ENCODE measurements at places on chromosomes 5 and 9.

DNA sequence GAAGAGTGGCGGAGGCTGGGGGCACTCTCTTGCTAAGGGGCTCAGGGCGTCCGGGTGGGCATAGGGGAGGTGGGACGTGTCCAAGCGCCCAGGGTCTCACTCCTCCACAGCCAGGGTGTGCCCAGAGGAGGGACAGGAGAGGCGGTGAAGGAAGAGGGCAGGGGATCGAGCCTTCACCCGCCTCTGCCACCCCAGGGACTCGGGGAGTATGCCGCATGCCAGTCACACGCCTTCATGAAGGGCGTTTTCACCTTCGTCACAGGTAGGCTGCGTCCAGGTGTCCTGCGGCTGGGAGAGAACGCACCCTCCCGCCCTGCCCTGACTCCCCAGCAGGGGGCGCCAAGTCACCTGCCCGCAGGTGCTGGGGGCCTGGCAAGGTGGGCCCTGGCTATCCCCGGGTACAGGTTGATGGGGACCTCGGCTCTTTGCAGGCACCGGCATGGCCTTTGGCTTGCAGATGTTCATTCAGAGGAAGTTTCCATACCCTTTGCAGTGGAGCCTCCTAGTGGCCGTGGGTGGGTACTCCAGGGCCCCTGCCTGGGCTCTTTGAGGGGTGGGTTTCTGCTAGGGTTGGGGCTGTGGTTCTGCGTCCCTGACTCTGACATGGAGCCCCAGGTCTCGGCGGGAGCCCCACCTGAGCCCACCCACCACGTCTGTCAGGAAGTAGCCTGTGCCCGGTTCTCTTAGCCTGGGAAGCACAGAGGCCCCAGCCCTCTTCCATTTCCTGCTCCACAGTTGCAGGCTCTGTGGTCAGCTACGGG is 552 bp downstream of the TMEM141 start:
- peak; percentile 32 for DNase-seq

GRCh38 chr9:76588316-76588715 is 129.3 kb downstream of the GCNT1 start:
- no peak for DNase-seq

- DNase-seq: no peak
These were observed 25.9 kb downstream of the CSF1R start for GRCh38 chr5:150060471-150060870.

DNA sequence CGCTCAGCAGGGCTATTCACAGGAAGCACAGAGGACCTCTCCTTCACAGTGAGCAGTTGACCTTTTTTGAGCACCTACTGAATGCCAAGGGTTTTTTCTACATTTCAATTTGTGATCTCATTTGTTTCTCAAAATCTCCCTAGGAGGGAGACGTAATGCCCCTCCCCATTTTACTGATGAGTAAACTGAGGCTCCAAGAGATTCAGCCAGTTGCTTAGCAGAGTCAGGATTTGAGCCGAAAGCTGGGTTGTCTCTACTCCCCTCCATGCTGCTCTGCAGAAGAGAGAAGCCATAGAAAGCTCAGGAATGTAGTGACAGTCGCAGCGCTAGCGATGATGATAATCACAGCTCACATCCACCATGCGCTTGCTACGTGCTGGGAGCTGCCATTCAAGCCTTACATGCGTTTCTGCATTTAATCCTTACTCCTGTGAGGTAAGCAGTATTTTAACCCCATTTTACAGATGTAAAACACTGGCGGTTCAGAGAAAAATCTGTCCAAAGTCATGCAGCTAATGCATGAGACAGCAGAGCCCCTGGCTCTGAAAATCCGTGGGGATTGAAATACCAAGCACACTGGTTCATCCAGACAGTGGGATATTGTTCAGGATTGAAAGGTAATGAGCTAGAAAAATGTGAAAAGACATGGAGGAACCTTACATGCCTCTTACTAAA is 33.8 kb downstream of the ERGIC1 start:
- DNase-seq: no peak

DNA sequence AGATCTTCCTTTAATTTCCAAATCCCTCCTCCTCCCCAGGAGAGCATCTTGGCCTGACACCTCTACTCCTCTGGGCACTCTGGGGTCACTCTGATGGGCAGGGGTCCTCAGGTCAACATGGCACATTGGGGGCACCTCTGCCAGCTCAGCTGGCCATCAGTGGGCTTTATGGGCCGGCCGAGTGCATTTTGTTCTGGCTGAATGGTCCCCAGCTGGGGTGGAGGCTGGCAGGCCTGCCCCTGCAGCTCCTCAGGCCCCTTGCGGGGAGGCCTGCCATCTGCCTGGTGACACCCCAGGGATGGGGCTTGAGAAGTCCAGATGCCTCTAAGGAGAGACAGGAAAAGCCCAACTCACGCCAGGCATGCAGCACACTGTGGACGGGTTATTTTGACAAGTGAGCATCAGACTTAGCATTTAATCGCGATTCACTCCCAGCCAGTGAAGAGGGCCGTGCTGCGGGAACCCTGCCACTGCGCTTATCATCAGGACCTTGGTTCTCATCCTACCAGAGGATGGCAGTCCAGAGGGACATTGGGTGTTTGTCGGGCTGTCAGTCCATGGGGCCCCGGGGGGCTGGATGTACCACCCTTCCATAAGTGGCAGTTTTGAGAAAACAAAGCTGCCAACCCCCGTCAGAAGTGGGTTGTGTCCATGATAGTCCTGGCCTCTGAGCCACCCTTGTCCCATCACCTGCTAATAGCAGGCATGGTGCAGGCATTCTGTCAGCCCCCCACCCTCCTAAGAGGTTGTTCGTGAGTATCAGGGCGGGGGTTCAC is 21.7 kb downstream of the PHF2 start:
- no peak for DNase-seq

Data from stimulated activated CD8-positive, alpha-beta memory T cell treated with anti-CD3 and anti-CD28 coated beads, Interleukin-2, amount 100 ng/mL, for 1 hour (primary cell).